Foreskin keratinocyte (primary cell): ENCODE measurements at places on chromosomes 6 and 20. TPM values are rescaled to one million over a fixed set of nuclear protein-coding genes. Genes with fewer than 3 reads are reported as not detected.

DNA sequence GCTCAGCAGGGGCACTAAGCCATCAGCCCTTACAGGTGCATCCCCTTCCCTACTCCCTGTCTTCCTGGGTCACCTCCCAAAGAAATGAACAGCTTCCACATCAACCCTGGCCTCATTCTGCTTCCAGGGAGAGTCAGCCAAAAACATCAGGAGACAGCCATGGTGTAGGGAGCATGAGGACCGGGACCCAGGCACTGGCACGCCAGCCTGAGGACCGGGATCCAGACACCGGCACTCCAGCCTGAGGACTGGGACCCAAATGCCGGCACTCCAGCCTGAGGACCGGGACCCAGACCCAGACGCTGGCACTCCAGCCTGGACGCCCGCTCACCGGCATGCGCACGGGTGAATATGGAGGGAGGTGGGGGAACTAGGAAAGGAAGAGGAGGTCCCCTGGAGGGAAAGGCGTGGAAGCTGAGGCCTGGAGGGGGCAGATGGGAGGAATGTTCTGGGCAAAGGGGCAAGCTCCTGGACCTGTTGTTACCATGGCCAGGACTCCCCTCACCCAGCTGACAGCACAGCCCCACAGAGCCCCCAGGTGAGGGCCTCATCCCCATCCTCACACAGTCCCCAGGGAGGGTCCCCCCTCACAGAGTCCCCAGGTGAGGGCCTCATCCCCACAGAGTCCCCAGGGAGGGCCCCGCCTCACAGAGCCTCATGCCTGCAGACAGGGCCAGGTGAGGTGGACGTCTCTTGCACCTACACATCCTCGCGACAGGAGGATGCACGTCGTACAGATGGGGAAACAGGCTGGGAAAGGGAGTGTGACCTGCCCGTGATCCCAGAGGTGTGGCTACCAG lies 26.0 kb upstream of the MRGBP start:
- DNase-seq: no peak

DNA sequence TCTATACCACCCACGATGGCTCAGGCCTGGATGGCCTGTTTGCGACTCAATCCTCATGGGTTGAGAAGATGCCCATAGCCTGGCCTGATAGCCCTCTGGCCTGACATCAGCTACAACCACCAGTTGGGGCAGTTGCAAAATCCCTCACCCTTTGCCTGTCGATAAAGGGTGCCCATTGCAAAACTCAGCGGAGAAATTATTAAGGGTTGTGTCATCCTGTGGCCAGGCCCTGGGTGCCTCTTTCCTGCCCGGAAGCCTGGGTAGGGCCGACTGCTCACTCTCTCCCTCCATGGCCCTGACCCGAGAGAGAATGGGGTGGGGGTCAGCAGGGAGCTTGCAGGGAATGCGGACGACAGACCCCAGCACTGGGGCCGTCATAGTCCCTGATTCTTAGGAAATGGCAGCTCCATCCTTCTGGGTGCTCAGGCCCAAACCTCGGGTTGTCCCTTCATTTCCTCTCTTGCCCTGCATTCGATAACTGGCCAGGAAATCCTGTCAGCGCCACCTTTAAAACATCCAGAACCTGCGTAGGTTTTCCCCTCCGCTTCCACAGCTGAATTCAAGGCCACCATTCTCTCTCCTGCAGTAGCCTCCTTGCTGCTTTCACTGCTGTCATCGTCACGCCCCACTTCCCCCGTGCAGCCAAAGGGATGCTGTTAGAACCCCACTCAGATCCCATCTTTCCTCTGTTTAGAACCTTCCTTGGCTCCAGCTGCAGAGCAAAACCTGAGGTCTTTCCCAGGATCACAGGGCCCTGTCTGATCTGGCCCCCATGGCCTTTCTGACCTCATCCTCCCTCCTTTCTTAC lies 31.1 kb downstream of the CEBPB start:
- no peak for DNase-seq

DNA sequence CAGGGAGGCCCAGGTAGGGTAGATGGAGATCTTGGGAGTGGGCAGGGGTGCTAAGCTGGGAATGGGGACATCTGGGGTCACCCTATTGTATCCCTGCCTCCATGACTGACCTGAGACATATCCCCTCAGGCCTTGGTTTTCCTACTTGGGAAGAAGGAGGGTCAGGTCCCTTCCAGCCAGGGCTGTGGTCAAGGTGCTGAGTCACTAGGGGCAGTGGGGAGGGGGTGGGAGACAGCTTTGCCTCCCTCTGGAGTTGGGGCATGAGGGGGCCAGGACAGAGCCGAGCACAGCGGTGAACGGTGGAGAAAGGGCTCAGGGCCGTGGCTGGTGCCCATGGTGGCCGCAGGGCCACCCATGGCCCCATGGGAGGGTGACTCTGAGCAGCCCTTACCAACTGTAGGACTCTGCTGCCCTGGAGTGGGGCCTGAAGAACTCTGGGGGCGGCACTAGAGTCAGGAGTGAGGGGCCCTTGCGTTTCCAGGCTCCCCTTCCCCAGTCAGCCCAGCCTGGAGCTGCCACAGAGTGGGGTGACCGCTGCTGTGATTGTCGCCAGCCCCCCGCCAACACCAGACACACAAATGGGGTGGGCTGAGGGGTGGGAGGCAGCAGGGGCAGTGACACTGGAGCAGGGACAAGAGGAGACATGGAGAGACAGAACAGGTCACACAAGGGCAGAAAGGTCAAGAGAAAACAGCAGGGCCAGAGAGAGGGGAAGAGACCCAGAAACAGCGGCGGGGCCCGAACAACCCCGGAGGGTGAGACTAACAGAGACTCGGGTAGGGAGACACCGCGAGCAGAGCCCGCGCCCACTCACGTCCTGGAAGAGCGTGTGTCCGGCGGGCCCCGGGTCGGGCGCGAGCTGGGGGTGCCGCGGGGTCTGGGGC lies 576 bp downstream of the NECAB3 start:
- no peak for DNase-seq

GRCh38 chr20:50517817-50518154 lies 7.6 kb downstream of the PTPN1 start:
- no peak for DNase-seq

DNA sequence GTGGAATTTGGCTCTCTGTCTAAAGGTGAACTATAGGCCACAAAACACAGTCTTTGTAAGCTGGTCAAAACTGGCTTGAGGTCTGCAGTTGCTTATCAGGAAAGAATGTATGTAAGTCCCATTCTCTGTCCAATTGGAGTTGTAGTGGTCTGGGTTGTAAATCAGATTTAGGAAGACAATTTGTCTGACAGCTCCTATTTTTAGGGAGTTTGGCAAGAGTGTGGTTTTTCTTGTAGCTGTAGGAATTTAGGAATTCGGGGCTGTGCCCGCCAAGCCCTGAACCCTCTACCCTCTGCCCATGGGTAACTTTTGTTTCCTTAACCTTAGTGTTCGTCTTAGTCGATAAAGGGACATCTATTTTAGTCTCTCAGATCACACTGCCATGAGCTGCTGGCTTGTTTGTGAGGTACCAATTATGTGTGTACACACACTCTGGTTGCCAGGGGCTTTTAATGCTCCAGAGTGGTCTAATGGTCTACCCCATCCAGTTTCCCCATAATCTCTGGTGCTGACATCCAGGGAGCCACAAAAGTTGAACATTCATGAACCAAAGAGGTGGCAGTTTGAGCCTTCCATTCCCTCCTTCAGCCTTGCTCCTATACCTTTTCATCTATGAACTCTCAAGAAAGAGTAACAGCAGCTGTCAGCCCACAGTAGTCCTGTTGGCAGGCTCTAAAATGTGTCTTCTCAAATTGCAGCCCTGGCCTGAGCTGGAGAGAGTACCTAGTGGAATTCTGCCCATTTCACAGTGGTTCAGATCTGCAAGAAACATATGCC lies 93.0 kb downstream of the ANKRD6 start:
- no peak for DNase-seq

The FAM83D gene
- total RNA-seq: 38.1 and 51.8 TPM in 2 replicates

The PSORS1C2 gene
- not detected in 2 replicates for total RNA-seq
